D341Med (cell line): ENCODE measurements at places on chromosomes 1 and 21.

- no peak for DNase-seq
Measured at GRCh38 chr1:212754193-212754592, 37.4 kb downstream of the NSL1 start.

GRCh38 chr1:25088180-25088701, 144.1 kb downstream of the SYF2 start:
- DNase-seq = no peak

- DNase-seq = no peak
Measured at GRCh38 chr1:52534928-52535764, 17.7 kb downstream of the TUT4 start.

GRCh38 chr1:91846007-91846638, 39.8 kb downstream of the TGFBR3 start:
- peak; percentile 70 for DNase-seq

- no peak for DNase-seq
Measured at GRCh38 chr1:51301152-51301843, 29.1 kb downstream of the TTC39A start.

- DNase-seq = no peak
Measured at GRCh38 chr1:56548571-56548970, 30.8 kb downstream of the PLPP3 start.

GRCh38 chr1:187236199-187236598, 407.4 kb downstream of the PLA2G4A start:
- DNase-seq = no peak

GRCh38 chr1:113859478-113860175, 11.9 kb downstream of the PTPN22 start:
- DNase-seq = no peak
